Activated naive CD4-positive, alpha-beta T cell treated with anti-CD3 and anti-CD28 coated beads, Interleukin-2, amount 50 U/mL, for 72 hours (primary cell): ENCODE measurements at places on chromosomes 2 and 18. TPM values are rescaled to one million over a fixed set of nuclear protein-coding genes. Genes with fewer than 3 reads are reported as not detected.

Gene SERPINB2
- total RNA-seq = not detected

GRCh38 chr2:29691391-29691950, 229.9 kb downstream of the ALK start:
- no peak for DNase-seq

DNA sequence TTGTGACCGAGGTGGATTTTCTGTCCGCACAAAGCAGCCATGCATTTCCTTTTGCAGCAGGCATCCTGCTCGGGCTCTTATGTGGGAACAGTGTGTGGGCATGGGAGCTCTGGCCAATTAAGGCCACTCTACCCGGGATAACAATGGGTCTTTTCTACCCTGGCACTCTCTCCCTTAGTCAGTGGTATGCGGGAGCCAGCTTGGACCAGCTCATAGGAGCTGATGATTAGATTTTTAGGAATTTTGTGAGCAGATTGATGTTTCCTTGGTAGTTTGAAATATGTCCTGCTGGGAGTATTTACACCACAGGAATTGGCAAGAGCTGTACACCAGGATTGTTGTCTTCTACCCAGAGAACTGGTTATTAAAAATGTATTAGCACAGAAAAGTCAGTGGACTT, 89.3 kb downstream of the SPP2 start:
- no peak for DNase-seq

GRCh38 chr18:50836521-50836957, 16.7 kb upstream of the MRO start:
- DNase-seq = no peak
